ENCODE measurements at places on chromosomes 6 and 20.

GRCh38 chr20:496126-496696 lies 33.9 kb upstream of the TBC1D20 start:
- DNase-seq, result no peak

- no peak for DNase-seq
These were observed 4.2 kb downstream of the TNFAIP3 start for GRCh38 chr6:137871291-137871690.

- no peak for DNase-seq
These were observed 13.6 kb upstream of the ZNF335 start for GRCh38 chr20:45985573-45985972.

- no peak for DNase-seq
These were observed 3.0 kb upstream of the VEGFA start for GRCh38 chr6:43766964-43767461.

DNA sequence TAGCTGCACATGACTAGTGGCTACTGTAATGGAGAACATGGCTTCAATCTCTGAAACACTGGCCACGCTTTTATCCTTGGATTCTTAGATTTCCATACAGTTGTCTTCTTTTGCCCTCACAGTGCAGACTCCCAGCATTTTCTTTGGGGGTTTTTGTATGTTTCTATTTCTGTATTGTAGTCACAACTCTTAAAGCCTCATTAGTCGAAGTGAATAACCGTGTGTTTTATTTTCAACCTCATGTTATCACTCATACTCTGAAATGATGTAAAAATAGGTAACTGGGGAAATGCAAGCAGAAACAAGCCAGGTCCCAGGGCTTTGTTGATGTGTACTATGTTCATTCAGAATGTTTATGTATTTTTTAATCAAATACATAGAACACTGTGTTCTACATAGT lies 162.9 kb downstream of the JARID2 start:
- no peak for DNase-seq

GRCh38 chr6:97771372-97771771 lies 488.4 kb upstream of the MMS22L start:
- DNase-seq, result no peak

DNA sequence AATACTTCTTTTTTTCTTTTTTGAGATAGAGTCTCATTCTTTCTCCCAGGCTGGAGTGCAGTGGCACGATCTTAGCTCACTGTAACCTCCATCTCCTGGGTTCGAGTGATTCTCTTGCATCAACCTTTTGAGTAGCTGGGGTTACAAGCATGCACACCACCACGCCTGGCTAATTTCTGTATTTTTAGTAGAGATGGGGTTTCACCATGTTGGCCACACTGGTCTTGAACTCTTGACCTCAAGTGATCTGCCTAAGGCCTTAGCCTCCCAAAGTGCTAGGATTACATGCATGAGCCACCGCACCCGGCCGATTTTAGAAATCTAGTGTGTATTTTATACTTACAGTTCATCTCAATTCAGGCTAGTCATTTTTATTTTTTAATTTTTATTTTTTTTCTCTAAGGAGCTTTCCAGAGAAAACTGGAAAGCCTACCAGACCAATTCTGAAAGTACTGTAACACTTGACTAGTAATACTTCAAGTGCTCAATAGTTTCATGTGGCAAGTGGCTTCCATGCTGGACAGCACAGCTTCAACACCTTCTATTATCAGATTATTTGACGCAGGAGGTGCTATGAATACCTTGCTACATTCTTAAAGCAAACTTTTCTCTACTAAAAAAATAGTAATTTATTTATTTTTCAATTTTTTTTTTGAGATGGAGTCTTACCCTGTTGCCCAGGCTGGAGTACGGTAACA lies 25.0 kb downstream of the POLR1C start:
- no peak for DNase-seq

GRCh38 chr6:14593286-14593685 lies 475.7 kb downstream of the CD83 start:
- no peak for DNase-seq

- no peak for DNase-seq
These were observed 121.4 kb upstream of the ADGRF1 start for GRCh38 chr6:47163536-47163935.

DNA sequence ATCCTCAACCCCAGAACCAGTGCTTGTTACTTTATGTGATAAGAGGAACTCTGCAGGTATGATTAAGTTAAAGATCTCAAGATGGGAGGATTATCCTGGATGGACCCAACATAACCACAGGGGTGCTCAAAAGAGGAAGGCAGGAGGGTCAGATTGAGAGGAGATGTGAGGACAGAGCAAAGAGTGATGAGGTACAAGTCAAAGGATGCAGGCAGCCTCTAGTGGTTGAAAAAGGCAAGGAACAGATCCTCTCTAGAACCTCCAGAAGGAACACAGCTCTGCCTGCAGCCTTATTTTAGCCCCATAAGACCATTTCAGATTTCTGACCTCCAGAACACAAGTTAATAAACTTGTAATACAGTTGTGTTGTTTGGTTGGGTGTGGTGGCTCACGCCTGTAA lies 41.2 kb downstream of the PDSS2 start:
- DNase-seq, result no peak

DNA sequence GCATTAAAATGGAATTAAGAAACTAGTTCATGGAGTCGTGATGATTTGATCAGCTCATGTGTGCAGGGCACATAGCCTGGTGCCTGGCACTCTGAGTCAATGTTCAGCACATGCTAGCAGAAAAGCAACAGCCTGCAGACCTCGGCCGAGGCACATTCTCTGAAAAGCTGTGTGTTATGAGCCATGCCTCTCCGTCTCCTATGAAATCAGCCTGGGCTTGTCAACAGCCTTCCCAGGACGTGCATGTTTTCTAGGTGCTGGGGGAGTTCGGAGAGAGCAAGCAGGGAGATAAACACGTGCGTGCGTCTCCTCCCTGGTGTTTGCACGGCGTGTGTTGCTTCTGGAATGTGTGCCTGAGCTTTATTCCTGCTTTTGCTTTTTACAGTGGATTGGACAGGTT lies 207.8 kb upstream of the KCNG1 start:
- no peak for DNase-seq

- DNase-seq, result no peak
These were observed 49.0 kb downstream of the TMEM170B start for GRCh38 chr6:11586536-11586935.

DNA sequence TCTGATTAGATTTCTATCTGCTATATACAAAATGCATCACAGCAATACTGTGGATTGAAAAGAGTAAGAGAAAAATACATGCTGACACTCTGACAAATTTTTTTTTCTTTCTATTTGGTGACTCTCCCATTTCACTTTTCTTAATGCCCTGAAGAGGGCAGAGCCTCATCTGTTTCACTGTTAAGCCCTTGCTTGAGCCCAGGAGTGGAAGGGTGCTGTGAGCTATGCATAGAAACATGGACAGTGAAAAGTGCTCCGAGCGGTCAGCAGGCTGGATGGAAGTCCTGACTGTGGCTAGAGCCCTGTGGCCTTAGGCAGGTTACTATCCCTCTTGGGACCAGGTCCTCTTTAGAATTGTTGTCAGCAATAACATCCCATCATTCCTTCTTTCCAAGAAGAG lies 17.4 kb upstream of the CSE1L start:
- no peak for DNase-seq

DNA sequence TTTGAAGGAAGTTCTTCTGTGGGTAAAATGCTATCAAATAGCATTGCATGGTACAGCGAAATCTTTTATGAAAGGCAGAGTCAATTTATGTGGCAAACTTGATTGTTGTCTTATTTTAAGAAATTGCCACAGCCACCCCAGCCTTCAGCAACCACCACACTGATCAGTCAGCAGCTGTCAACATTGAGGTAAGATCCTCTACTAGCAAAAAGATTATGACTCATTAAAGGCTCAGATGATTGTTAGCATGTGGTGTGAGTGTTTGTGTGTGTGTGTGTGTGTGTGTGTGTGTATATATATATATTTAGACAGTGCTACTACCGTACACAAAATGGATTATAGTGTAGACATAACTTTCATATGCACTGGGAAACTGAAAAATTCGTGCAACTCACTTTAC lies 27.8 kb downstream of the LRRN4 start:
- DNase-seq, result no peak

- DNase-seq, result no peak
These were observed 23.9 kb downstream of the FAM50B start for GRCh38 chr6:3873051-3873450.

DNA sequence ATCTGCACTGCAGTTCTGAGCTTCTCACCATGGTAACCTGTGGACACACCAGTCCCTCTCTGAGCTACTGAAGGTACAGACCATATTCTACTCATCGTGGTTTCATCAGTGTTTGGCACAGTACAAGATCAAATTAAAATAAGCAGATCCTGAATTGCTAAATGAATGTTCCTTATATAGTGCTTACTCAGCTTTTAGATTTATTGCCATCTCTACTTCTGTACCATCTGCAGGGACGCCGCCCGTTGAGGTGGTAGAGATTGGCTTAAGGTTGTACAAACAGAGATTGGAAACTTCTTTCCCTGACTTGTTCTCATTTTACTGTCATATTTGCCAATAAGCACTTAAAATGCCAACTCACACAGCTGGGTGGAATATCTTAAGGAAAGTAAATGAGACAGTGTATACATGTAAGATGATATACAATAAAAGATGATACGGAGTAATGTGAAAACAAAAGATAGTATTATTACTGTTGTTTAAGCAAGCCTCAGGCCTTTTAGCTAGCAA lies 223.4 kb upstream of the FOXQ1 start:
- no peak for DNase-seq

GRCh38 chr20:37786043-37786442 lies 92.2 kb downstream of the CTNNBL1 start:
- no peak for DNase-seq

- DNase-seq, result no peak
These were observed 5.2 kb downstream of the NKAIN4 start for GRCh38 chr20:63248835-63249591.

DNA sequence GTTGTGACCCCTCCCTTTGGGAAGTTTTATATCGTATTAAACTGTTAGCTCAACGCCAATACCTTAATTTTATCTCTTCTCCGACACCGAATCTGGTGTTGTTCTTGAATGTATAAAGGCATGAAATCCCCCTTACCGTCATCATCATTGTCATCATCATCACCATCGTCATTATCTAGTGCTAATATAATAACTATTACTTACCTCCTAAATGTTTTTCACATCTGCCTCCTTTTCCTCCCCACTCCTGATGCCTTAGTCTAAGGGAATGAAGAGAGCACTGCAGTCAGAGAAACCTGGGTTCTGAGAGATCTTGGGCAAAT lies 677 bp upstream of the ZBTB24 start:
- no peak for DNase-seq

- DNase-seq, result no peak
These were observed 27.4 kb downstream of the IBTK start for GRCh38 chr6:82220167-82220566.

DNA sequence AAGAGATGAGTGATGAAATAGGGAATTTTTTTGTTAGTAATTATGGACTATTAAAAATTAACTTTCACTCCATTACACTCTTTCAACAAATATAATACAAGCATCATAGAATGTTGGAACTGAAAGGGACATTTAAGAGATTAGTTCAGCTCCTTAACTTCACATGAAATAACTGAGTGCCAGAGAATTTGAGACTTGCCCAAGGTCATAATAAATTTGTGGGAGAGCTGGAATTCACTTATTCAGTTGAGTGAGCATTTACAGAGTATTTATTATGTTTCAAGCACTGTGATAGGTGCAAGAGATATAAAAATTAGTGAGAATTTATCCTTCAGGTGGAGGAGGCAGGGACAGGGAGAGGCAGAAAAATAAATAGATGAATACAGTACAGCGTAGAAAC lies 154.6 kb downstream of the KCNQ5 start:
- no peak for DNase-seq

- no peak for DNase-seq
These were observed 110.5 kb downstream of the HAO1 start for GRCh38 chr20:7829776-7830175.

DNA sequence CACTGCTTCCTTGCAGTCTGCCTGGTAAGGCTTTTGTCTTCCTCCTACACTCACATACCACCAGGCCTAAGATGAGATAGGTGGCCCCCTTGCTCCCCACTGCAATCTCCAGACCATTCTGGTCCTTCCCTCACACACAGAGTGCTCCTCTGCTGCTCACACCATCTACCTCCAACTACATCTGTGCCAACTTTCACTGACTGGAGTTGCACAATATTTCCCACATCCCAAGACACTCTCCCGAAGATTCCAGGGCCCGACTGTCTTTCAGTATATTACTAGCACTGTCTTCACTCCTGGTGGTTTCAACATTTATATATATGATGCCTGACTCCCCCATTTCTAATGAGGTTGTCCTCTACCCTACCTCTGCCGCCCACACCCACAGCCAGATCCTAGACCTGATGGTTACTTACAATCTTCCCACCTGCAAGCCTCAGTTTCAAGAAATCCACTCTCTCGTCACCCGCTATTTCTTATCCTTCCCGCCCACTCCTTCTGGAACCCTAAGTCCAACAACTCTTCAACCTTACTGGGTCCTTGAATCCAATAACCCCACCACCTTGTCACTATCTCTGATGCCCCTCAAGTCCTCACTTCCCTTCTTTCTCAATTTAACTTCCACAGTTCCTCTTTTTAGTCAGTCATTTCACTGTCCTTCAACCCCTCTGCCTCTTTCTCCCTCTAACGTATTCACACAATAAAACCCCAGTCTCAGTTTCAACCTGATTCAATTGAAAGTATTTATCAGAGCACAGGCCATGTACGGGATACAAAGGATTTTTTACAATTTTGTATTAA lies 21.6 kb downstream of the RALGAPA2 start:
- no peak for DNase-seq

DNA sequence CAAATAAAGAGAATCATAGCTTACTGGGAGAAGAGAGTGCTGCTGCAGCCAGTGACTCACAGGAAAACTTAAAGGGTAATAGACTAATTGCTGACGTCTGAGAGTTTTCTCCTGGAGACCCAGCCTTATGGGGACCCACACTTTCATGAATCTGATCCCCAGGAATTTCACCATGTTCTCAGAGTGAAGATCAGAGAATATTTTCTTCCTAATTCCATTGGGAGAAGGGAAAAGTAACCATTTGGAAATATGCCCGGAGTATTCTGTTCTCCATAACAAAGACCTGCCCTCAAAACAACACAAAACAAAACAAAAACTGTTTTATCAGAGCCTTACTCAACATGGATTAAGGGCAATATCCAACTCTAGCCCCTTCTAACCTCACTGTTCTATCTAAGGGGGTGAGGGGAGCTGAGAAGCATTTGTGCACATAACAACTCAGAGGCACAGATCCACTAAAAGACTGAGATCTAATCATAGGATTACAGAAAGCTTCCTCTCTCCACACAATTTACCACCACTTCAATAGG lies 168.2 kb upstream of the SSTR4 start:
- no peak for DNase-seq

- DNase-seq, result no peak
These were observed 23.1 kb downstream of the PHACTR2 start for GRCh38 chr6:143700684-143701348.

DNA sequence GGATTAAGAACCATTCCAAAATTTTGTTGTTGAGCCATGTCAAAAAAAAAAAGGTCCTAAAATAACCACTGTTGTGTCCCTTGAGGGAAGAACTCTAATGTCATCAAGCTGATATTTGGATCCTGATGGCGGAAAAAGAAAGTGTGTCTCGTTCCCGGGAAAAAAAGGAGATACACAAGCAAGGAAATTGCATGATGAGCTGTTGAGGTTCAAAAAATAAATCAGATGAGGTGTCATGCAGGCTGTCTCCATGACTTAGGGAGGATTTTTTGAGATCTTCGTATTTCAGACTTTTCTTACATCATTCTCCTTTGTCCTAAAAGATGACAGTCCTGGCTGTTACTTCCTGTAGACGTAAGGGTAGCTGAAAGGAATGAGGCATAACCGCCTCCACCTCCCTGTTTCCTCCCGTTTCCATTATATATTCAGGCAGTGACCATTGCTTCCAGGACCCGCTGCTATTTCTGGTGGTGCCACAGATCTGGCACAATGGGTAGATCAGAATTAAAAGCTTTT lies 117.3 kb upstream of the TNFAIP3 start:
- no peak for DNase-seq
